ENCODE measurements at places on chromosomes 4 and X.

GRCh38 chr4:134174271-134174670, 27.3 kb downstream of the PABPC4L start:
- DNase-seq = no peak

DNA sequence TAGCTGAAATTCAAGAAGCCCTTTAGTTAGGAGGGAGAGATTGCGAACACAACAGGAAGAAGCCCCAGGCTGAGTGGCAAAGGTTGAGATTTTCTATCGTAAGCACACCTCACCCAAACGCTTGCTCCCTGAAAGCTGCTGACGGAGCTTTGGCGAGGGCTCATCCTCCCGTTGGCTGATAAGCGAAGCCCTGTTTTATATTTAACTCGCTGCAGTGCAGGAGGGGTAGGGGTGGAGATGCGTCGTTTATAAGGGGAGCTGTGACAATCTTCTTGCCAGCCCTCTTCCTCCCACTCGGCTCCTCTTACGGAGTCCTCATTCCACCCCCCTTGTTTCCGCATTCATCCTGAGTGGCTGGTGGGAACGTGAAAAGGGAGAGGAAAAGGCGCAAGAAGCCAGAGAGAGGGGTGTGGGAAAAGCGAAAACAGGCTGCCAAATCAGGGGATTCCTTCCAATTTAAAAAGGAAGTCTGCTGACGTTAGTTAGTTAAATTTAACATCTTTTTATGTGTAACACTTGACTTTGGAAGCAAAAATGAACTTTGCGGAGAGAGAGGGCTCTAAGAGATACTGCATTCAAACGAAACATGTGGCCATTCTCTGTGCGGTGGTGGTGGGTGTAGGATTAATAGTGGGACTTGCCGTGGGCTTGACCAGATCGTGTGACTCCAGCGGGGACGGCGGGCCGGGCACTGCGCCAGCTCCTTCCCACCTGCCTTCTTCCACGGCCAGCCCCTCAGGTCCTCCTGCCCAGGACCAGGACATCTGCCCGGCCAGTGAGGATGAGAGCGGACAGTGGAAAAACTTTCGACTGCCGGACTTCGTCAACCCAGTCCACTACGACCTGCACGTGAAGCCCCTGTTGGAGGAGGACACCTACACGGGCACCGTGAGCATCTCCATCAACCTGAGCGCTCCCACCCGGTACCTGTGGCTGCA, at the start of gene ENPEP:
TSS of gene ENPEP (plus strand) at position 275 of the 938 bp plus-strand sequence. CDS start at position 535, 260 bp downstream.
- no peak for DNase-seq

- DNase-seq = no peak
These were observed 35.1 kb downstream of the INPP4B start for GRCh38 chr4:142811034-142811433.

- no peak for DNase-seq
These were observed 27.5 kb downstream of the RUFY3 start for GRCh38 chr4:70749313-70749712.

DNA sequence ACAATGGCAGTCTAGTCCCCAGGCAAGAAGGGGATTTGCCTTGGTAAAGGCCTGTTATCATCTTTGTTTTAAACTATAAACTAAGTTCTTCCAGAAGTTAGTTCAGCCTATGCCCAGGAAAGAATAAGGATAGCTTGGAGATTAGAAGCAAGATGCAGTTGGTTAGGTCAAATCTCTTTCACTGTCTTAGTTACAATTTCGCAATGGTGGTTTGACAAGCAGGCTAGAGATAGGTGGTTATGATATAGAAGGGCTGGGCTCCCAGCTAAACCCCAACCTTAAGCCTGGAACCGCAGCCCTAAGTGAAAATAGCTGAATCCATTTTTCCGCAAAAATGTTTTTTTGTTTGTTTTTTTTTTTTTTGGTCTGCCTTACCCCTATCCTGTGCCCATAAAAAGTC, 41.8 kb upstream of the NEIL3 start:
- DNase-seq = no peak

DNA sequence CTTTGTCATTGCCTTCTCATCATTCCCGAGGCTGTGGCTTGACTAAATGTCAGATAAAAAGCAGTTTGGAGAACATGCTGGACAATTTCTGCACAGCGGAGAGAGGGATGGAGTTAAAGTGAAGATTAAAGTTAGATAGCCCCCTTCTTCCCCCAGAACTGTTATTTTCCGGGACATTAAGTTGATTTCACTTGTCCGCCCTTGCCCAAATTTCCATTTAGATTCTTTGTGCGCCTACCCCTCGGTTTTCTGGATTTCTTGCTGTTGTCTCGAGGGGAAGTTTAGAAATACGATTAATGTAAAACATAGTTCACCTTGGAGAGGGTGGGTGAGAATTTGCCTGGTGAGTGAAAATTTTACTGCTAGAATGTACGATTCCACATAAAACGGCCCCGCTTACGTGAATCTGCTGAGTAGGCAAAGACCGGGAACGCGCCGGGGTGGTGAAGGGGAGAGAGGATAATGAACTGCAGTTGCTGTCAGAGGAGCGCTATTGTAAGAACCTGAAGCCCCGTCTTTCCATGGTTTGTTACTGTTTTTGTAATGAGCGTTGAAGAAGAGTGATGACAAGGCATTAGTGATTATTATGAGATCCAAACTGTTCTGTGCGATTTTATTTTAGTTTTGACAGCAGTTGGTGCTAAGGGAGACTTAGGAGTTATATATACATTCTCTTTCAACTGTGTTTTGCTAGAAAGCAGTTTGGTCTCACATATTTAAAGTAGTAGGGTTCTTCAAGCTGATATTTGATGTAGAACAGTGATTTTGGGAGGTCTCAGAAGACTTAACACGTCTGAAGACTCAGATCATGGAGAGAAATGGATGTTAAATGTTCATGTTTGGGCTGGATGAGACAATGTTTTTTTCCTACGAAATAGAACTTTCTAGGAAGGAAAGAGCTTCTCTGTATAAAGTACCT, 73.0 kb downstream of the AFF1 start:
- peak; percentile 24 for DNase-seq

GRCh38 chr4:139951021-139951420, 203.0 kb downstream of the MAML3 start:
- no peak for DNase-seq

- DNase-seq = no peak
These were observed 185.2 kb downstream of the LDB2 start for GRCh38 chr4:16713271-16713670.

GRCh38 chrX:1159548-1159947, 52.9 kb downstream of the CRLF2 start:
- no peak for DNase-seq

DNA sequence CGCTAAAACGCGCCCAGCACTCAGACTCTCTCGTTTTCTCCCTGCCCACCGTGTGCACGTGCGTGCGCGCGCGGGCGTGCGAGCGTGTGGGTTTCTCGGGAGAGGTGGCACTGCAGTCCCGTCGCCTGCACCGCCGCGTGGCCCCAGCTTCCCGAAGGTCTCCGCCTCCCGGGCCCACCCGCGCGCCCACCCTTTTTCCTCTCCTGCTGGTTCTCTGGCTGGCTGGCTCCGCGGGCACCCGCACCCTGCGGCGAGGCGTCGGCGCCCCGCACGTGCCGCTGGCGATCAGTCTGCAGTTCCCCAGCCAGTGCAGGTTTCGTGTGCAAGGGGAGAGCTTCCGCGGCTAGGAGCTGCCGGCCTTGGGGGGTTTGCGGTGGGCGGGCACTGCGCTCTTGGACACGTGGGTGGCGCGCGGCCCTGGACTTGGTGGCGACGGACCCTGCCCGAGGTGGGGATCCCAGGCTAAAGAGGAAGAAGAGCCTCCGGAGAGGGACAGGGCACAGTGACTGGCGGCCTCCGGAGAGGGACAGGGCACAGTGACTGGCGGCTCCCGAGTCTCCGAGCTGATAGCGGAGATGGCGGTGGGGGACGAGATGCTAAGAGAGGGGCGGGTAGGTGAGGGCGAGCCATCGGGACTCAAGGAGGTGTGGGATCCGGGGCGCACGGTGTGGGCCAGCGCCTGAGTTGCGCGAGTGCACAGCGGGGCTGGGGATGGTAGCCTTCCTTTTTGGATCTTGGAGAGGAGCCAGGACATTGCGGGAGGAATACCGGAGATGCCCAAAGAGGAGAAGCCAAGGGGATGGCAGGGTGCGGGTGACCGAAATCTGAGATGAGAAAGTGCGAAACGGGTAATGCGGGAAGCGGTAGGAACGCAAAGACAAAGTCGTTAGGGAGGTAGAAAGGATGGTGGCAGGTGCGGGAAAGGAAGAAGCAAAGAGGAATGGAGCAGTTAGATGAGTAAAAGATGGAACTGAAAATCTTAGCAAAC, at the start of gene FAM184B:
TSS of gene FAM184B (minus strand) at position 322 of the 988 bp plus-strand sequence. CDS start 322 bp downstream, outside the sequence.
- DNase-seq = no peak

- no peak for DNase-seq
These were observed 22.9 kb downstream of the PAGE2 start for GRCh38 chrX:55111578-55112254.

DNA sequence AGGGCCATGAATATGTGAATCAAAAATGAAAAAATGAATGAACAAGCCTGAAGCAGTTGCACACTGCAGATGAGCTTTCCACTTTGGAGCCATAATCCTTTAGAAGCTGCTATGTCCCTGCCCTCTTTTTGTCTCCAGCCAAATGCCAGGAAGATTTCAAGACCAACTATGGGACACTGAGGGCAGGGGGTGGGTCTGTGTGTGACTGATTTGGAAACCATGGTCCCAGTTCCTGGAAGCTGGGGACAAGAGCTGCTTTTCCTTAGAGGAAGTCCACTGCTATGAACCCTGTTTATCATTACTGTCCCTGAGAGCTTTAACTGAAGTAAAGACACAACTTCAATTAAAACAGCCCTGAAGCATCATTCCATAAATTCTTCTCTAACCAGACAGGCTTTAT, 153.9 kb upstream of the GPC4 start:
- DNase-seq = no peak

GRCh38 chr4:12595986-12596385, 888.2 kb downstream of the RAB28 start:
- no peak for DNase-seq

DNA sequence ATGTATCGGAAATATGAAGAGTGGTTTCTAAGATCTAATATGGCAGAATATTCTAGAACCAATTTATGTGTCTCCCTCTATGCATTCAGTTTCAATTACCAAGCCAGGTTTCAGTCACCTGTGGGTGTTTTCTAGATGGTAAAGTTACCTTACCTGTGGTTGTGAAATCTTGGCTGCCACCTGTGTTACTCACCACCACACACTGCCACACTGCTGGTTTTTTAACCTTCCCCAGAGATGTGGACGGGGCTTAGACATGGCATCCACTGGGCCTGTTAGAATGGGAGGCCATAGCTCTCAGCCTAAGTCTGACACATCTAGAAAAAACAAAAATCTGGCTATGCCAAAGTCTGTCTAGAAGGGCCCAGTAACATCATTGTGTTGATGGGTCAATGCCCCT, 896.5 kb upstream of the PABPC4L start:
- DNase-seq = no peak

GRCh38 chrX:118751950-118752783, 24.8 kb downstream of the IL13RA1 start:
- DNase-seq = no peak

GRCh38 chr4:81974523-81974922, 399.3 kb downstream of the HNRNPD start:
- no peak for DNase-seq

- DNase-seq = no peak
These were observed 14.0 kb downstream of the RBMX start for GRCh38 chrX:136866337-136867095.

DNA sequence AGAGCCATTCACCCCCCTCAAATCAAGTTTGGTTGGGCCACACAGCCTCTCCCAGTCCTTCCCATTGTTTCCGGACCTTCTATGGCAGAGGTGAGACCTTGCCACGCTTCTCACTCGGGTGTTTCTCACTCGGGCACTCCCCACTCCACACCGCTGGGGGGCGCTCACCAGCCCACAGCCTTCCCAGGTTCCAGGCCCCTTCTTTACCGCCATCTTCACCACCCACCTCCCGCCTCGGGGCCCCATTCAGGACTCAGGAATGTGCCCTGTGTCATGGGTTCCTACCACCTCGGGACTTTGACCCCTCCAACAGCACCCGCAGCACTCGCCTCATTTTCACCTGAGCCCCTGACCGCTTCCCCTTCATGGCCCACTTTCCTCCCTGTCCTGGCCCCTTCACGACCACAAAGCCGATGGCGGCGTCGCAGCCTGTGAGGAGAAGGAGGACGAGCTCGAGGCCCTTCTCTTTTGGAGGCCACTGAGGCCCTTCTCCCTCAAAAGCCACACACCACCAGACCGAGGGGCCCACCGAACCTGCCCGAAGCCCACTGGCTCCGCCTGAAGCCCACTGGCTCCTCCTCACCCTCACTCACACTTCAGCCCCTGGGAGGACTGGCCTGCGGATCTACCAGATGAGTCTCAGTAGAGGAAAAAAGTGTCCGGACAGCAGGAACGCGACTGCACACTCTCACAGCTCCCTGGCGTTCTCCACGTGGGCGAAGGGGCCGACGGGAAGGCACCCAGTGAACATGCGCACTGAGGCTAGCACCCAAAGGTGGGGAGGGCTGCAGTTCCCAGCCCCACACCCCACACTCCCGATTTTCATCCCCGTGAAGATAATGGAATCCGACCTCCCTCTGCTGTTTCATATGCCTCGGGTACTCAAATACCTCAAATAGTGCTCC, at the start of gene PAGE1:
TSS of gene PAGE1 (minus strand) at position 709 of the 905 bp plus-strand sequence. CDS start 1,214 bp downstream, outside the sequence.
- no peak for DNase-seq

DNA sequence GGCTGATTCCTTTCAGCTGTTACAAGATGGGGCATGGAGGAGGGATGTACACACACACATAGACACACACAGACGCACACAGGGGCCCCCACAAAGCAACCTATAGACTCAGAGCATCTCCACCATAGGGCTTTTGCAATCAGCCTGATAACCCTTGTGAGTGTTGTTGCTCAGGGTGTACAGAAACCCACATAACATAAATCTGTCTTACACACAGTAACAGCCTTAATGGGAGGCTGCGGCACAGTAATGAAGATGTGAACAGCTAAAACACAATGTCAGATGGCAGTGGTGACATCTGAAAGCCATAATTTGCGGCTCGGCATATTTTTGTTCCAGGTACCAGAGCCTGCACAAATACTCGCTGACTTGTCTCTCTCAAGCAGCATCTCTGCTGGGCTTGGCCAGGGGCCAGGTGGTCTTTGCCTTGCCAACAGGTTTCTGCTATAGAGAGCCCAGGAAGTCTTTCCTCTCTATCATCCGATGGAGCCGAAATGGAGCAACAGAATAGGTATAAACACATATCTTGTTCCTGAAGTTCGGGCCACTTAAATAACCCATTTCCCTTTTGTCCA, 357.2 kb upstream of the GATB start:
- no peak for DNase-seq

DNA sequence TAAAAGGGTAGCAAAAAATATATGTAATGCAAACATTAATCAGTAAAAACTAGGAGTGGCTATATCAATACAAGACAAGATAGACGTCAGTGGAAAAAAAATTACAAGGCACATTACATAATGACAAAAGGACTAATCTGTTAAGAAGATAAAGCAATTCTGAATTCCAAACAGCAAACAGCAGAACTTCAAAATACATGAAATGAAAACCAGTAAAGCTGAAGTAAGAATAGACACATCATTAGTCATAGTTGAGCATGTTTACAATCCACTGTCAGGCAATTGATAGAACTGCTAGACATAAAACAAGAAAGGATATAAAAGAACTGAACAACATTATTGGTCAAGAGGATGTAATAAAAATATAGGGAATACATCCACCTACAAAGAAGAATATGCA, 12.2 kb downstream of the SULT1B1 start:
- DNase-seq = no peak
